ENCODE measurements at places on chromosomes 6 and 20. TPM values are rescaled to one million over a fixed set of nuclear protein-coding genes. Genes with fewer than 3 reads are reported as not detected.

DNA sequence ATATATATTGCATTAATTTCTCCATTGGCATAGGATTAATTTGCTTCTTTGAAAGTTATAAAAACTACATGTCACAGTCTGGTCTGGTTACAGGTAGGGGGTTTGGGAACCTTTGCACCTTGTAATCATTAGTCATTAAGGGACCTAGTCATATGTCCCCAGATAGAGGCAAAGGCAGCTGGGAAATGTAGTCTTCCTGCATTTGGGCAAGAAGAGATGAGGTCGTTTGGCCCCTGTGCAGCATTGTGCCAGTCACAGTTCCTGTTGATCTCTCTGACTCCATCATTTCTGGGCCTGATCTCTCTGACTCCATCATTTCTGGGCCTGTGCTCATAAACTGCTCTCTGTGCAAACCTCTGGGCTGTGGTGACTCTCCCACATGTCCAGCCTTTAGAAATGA is 73.2 kb downstream of the BCKDHB start:
- H3K36me3 ChIP-seq, result no peaks in the 10 kb centered on the region
- no peak overlapping the region for H3K4me3 ChIP-seq
- H3K27ac ChIP-seq, result no peak overlapping the region
- no peaks in the 10 kb centered on the region for H3K27me3 ChIP-seq
- DNase-seq, result no peak

- H3K27me3 ChIP-seq, result peaks cover 1% of the 10 kb centered on the region
- no peak for DNase-seq
- H3K4me1 ChIP-seq, result peaks cover 7% of the 10 kb centered on the region
Observed at GRCh38 chr6:15658181-15658744, 4.6 kb downstream of the DTNBP1 start.

- no peak for DNase-seq
- H3K27me3 ChIP-seq, result no peaks in the 10 kb centered on the region
- H3K36me3 ChIP-seq, result peaks cover 12% of the 10 kb centered on the region
- no peaks in the 10 kb centered on the region for H3K4me1 ChIP-seq
- H3K4me3 ChIP-seq, result no peak overlapping the region
Observed at GRCh38 chr6:52498538-52499017, 78.3 kb downstream of the TRAM2 start.

DNA sequence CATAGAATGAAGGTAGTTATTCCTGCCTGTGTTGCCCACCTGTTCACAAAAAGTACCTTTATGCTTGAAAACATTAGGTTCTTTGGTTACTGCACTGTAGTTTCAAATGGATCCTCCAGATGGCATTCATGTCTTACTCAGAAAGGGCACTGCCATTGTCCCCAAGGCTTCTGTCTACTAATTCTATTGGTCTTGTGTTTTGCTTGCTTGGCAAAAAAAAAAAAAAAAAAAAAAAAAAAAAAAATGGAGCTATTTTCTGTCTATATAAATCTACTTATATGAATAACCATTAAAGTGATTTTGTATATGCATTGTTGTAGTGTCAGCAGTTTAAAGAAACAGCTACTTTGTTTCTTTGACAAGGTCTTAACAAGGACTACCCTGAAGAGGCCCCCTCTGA is 12.7 kb upstream of the EFHC1 start:
- no peak for DNase-seq
- peaks cover 2% of the 10 kb centered on the region for H3K36me3 ChIP-seq
- no peak overlapping the region for H3K27ac ChIP-seq
- no peaks in the 10 kb centered on the region for H3K27me3 ChIP-seq
- peaks cover 5% of the 10 kb centered on the region for H3K4me1 ChIP-seq

DNA sequence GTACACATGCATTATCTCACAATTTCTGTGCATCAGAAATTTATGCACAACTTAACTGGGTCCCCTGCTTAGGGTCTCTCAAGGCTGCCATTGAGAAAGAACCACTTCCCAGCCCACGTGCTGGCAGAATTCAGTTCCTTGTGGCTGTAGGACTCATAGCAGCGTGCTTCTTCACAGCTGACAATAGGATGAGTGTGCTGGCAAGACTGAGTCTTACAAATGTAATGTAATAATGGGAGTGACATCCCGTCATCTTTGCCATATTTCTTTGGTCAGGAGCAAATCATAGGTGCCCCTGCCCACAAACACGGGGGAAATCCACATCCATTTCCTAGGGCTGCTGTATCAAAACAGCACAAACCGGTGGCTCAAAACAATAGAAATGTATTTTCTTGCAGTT is 77.4 kb downstream of the FIG4 start:
- H3K36me3 ChIP-seq, result peaks cover 12% of the 10 kb centered on the region
- no peaks in the 10 kb centered on the region for H3K4me1 ChIP-seq
- H3K4me3 ChIP-seq, result no peak overlapping the region
- no peaks in the 10 kb centered on the region for H3K27me3 ChIP-seq
- no peak for DNase-seq
- no peak overlapping the region for H3K27ac ChIP-seq

SPATS1 gene
- not detected for total RNA-seq

GRCh38 chr20:36454698-36455427 is 86.5 kb upstream of the MYL9 start:
- peaks cover 7% of the 10 kb centered on the region for H3K4me1 ChIP-seq
- H3K27ac ChIP-seq, result no peak overlapping the region
- no peak for DNase-seq
